ENCODE measurements at places on chromosomes 11 and 22.

DNA sequence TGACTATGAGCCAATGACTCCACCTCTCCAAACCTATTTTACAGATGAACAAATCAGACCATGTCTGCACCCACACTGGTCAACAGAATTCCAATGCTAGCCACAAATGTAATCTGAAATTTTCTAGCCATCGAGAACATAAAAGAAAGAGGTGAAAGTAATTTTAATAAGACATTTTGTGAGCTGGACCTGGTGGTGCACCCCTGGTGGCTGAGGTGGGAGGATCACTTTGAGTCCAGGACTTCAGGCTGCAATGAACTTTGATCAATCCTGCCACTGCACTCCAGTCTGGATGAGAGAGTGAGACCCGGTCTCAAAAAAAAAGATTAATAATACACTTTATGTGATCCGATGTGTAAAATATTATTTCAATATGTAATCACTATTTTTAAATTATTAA lies 9.4 kb upstream of the RNF185 start:
- DNase-seq, result peak; percentile 10

GRCh38 chr22:30574095-30574981 lies at the start of gene GAL3ST1:
Gene GAL3ST1 (minus strand): TSS chr22:30574665. CDS start chr22:30557392, 17,273 bp downstream.
- no peak for DNase-seq

- DNase-seq, result no peak
These were observed 68.9 kb downstream of the CYTH4 start for GRCh38 chr22:37351232-37351631.

GRCh38 chr11:44936525-44936924 lies 14.2 kb downstream of the TP53I11 start:
- DNase-seq, result peak; percentile 87

DNA sequence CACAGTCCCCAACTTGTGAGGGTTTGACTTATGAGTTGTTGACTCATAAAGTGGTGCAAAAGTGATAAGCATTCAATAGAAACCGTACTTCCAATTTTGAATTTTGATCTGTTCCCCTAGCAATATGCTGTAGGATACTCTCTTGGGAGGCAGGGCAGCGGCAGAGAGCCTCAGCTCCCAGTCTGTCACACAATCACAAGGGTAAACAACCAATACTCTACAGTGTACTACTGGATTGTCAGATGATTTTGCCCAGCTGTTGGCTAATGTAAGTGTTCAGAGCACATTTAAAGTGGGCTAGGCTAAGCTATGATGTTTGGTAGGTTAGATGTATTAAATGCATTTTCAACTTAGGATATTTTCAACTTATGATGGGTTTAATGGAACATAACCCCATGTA lies 13.7 kb upstream of the NXPE2 start:
- DNase-seq, result no peak

- DNase-seq, result peak; percentile 26
These were observed 285.1 kb upstream of the CCDC90B start for GRCh38 chr11:83571302-83571701.

GRCh38 chr11:6895010-6895409 lies 2.7 kb upstream of the OR2D2 start:
- DNase-seq, result no peak

- DNase-seq, result no peak
These were observed 227.6 kb downstream of the ST3GAL4 start for GRCh38 chr11:126583101-126583500.

DNA sequence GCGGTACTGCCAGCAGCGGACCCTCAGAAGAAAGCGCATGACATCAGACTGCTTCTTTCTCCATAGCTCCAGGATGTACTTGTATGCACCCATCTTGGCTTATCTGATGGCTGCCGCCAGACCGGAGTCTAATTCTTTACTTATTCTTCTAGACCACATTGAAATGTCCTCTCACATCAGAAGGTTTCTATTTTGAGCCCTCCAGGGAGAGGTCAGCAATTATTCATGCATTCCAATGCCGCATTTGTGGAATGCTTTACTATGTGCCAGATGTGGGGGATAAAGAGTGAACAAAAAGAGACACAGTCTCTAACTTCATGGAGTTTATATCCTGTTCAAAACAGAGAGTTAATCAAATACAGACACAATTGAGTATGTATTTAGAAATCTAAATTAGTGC lies 230.1 kb downstream of the MIAT start:
- DNase-seq, result peak; percentile 82

DNA sequence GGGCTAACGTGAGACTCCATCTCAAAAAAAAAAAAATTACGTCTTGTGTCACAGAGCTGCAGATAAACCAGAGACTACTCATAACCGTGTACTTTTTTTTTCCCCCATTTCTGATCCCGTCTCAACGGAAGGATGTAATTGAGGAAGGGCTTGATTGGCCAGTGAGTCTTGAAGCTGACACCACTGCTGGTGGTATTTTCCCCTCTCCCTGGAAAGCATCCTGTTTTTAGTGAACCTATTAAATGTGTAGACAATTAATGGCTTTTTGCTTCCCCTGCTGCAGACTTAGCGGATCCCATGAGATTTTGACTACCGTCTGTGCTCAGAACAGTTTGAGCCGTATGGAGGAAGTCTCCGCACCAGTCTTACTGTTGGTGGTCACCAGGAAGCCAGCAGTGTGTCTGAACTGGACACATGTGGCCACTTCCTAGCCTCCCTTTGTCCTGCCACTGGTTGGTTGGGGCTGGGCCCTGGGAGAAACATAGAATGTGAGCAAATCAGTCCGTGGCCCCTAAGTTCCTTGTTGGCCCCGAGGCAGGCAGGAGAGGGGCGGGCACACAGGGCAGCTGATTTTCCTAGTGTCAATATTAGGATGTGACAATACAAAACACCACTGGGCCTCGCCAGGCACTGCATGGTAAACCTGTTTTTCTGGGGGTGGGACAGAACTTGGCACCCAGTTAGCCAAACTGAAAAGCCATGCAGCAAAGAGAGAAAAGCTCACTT lies 3.1 kb downstream of the BIK start:
- DNase-seq, result no peak

DNA sequence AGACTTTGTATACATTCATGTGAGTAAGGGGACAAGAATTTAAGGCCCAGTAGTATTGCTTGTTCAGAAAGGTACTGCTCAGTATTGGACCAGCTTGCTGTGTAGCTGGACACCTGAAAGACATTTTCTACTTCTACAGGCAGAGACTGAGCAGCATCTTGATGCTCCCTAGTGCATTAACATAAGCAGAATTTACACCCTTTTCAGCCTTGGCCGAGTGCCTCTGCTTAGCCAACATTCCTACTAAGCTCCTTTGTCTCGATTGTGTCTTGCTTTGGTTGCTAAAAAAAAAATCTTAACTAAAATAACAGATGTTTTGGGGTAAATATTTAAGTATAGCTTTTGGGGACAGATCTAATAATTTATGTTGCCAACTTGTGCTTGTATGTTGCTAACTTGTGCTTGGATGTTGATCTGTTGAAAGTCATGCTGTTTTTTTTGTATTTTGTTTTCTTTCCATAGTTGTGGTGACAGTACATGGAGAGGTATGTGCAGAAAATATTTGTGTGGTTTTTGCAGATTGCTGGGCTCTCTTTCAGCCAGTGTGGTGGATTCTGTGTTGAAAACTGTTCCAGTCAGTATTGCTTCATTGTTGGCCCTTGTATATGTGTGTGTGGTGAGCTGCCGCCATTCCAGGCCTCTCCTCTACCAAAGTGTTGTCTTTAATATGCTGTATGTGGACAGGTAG lies 3.7 kb downstream of the PTS start:
- DNase-seq, result peak; percentile 79

DNA sequence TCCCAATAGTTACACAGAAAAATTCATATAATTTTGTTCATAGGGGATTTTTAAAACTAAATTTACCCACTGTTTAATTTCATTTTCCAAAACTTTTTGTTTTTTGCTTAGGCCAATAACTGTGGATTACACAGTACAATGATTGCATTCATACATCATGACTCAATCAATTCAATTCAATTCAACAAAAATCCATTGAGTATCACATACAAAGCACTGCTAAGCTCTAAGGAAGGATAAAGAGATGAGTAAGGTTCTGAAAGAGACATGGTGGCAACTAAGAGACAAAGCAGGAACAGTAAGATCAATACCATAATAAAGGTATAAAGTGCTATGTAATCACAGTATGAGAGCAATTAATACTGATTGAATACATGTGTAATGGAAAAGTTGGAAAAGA lies 9.4 kb upstream of the LAYN start:
- no peak for DNase-seq

GRCh38 chr11:36803084-36803483 lies 205.0 kb upstream of the RAG2 start:
- no peak for DNase-seq

DNA sequence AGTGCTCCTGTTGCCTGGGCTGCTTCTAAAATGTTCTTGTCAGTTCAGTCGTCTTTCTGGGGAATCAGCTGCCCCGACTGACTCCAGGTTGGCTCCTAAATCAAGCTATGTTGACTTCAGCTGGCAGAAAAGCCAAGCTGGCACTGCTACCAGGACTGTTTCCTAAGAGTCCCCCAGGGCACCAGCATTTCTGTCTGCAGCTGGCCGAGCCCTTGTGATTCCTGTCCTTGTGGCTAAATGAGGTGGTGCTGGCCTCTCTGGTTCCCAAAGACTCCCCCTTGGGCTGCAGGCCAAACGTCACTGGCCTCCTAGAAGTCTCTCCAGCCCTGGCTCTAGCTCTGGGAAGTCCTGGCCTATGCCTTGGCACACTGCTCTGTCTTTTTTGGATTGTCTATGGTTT lies 31.1 kb downstream of the GRAMD1B start:
- peak; percentile 30 for DNase-seq

DNA sequence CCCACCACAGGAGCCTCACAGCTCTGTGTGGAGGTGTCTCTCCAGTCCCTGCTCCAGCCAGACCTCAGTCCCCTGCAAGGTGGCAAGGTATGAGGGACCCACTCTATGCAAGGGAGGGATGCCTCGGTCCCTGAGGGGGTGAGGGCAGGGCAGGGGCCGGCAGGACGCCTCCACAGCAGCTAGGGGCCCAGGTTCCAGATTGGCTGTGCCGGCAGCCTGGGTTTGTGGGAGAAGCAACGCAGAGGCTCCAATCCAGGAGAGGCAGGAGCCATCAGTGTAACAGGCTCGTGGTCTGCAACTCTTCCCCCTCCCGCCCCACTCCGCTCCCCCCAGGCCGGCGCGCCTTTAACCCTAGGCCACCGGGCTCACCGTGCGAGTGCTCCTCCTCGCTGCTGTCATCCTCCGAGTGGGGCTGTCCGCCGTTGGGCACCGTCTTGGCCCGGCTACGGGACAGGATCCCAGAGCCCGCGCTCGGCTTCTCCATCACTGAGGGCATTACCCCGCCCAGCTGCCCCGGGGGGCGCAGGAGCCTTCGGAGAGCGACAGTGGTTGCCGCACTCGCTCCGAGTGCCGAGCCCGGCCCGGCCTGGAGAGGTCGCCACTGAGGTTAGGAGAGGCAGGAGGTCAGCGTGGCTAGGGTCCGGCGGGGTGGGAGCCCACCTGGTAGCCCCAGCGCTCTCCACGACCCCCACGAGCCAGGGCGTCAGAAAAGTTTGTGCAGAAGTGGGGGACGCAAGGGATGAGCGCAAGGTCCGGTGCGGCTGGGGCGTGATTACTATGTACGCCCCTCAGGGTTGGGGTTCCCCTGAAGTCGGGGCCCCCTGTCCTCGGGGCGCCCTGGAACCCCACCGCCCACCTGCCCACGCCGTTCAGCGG lies 765 bp downstream of the RCOR2 start:
- peak; percentile 73 for DNase-seq

DNA sequence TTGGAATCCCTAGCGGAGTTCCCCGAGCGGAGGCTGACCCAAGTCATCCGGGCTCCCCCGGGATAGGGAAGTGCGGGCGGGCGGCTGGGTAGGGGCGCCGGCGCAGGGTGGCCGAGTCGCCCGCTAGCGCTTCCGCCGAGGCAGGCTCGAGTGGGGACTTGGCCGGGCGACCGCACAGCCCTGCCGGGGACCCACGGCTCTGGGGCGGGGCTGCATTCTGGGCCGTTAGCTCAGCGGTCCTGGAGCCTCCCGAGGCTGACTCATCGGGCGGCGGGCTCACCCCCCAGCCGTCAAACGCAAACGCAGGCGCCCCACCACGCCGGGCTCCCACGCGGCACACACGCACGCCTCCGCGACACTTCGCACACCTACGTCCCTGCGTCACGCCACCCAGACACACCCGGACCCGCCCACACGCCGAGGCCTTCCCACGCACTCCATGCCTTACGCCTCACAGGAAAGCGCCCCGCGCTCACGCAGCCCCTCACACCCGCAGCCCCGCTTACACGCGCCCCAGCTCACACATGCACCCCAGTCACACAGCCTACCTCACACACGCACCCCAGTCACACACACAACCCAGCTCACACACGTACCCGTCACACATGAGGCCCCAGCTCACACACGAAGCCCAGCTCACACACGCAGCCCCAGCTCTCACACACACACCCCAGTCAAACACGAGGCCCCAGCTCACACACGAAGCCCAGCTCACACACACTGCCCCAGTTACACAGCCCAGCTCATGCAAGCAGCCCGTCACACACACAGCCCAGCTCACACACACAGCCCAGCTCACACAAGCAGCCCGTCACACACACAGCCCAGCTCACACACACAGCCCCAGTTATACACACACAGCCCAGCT lies 1.2 kb downstream of the PHLDB1 start:
- DNase-seq, result peak; percentile 89

DNA sequence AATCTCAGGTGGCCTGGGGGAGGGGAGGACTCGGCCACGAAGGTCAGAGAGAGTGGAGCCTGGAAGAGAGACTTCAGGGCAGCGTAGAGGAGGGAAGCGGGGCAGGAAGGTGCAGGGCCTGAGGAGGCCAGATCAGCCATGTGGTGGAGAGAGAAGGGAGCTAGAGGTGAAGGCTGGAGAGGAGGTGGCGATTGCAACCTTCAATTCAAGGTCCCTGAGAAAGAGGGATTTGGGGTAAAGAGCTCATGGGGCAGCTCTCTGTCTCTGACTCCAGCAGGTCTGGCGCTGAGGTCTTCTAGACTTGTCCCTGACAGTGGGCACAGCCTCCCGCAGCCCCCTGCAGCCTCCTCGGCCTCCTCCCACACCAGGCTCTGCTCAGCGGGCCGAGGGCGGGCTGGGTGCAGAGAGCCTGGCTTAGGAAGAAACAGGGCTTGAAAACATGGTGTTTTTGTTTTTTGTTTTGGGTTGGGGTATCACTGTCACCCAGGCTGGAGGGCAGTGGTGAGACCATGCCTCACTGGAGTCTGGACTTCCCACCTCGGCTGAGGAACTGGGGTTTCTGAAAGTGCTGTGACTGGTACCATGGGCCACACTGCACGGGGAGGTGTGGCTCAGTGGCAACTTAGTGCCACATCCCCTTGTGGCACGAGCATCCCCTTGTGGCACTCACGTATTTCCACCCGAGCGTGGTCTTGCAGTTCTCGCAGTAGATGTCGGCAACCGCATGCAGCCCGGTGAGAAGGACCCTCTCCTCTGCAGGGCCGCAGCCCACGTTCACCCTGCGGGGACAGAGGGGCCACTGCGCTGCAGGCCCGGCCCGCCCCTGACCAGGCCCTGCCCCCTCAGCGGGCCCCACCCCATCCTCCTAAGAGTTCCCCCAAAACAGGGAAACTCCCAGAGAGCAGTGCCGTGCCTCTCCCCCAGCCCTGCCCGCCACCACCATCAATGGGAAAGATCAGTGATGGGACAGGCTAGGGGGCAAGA lies 32.6 kb downstream of the YPEL1 start:
- DNase-seq, result no peak

DNA sequence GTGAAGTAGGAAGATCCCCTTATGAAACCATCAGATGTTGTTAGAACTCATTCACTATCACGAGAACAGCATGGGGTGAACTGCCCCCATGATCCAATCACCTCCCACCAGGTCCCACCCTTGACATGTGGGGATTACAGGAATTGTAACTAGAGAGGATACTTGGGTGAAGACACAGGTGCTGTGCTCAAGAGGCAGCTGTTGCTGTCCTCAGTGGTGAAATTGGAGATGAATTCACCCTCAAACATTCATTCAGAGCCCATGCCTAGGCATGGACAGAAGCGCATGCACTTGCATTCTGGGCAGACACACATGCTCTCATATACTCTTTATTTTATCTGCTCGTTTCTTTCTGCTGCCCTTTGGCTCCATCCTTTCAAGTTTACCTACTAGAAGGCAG lies 385.0 kb downstream of the INSC start:
- DNase-seq, result no peak

All from AG20443 (cell line).